ENCODE measurements at places on chromosomes 16 and 17.
A peak's percentile ranks its signal among the peaks of the same experiment; 100 is the strongest.

DNA sequence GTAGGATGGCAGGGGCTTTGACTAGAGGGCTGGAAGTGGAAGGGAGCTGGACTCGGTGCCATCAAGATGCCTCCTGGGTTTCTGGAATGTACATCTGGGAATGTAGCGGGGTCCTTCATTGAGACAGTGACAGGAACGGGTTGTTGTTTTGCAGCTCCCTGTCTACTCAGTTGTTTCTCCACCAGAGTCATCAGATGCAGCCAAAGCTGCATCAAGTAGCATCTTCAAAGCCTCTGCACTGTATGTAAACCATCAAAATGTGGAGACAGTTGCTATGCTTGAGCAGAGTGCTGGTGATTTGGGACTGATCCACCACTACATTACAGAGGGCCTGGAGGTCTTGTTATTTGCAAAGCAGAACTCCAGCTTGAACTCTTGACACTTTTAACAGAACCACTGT is 25.1 kb upstream of the MEAK7 start:
- no peak for DNase-seq

- no peak for DNase-seq
Observed at GRCh38 chr17:19641687-19642372, 6.7 kb upstream of the ALDH3A2 start.

- DNase-seq: no peak
Observed at GRCh38 chr16:1351215-1351581, 480 bp downstream of the TSR3 start.

DNA sequence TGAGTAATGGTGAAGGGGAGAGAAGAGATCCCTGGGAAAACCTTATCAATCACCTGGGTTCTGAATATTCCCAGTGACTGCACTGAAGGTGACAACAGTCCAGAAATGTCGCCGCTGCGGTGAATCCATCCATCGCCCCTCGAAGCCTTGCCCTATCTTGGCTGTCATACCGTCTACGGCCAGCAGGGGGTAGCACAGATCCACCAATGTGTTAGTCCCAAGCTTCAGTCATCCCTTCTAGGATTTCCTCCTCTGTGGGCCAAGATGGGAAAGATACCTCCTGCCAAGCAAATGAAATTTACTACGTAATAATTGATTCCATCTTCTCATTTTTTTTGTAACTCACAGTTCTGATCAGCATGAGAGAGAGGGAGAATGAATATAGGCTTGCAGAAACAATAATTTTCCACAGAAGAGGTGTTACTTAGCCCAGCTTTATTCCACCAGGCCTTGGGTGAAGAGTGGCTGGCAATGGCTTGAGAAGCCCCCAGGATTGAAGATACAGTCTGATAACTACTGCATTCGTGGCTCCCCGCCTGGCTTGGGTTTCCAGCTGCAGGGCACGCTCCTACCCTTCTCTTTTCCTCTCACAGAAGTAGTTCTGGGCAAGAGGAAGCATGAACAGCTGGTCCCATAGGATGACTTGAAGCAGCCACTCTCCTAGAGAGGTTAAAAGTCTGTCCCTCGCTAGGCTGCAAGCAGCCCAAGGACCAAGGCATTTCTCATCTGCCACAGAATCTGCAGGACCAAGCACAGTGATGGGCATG is 2.6 kb upstream of the FMNL1 start:
- DNase-seq: peak; percentile 81

- no peak for DNase-seq
Observed at GRCh38 chr16:46748775-46749705, 896 bp upstream of the MYLK3 start.

GRCh38 chr17:62611728-62612127 is 15.7 kb upstream of the MRC2 start:
- DNase-seq: no peak

GRCh38 chr17:77535892-77536291 is 395.1 kb downstream of the SEC14L1 start:
- no peak for DNase-seq

GRCh38 chr17:70138291-70138865 is 31.0 kb upstream of the KCNJ2 start:
- DNase-seq: peak; percentile 43

DNA sequence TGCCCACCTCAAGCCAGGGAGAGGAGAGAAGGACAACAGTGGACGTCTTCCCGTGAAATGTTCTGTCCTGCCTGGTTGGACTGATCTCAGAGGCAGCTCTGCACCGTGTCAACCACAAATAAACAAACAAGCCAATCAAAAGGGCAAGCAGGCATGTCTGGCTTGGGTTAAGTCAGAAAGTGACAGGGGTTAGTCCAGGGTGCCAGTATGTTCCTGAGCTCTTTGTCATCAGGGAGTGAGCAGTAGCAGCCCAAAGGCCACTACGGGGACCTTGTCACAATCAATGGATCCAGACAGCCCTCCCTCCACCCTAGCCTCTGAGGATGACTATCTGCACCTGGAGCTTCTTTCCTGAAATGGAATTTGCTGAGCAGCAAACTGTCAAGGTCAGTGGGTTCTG is 35.0 kb downstream of the CNGB1 start:
- no peak for DNase-seq

GRCh38 chr17:40794466-40794865 is 5.3 kb downstream of the KRT28 start:
- no peak for DNase-seq

GRCh38 chr17:62781356-62781755 is 26.8 kb downstream of the MARCHF10 start:
- DNase-seq: peak; percentile 21

GRCh38 chr17:77209330-77209748 is 68.6 kb downstream of the SEC14L1 start:
- no peak for DNase-seq

DNA sequence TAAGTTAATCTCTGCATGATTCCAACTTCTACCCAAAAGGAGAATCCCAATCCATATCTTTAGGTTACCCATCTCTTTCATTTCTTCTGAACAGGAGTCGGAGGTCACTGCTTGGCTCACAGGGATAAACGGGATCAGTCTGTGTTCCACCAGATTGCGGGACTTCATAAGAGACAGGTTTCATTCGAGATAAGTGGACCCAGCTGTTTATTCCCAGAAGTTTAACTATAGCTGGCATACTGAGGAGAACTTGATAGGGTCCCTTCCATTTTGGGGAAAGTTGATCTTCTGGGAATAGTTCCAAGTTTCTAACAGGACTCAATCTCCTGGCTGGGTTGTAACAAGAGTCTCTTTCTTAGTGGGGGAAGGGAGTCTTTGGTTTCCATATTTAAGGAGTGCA is 45.4 kb upstream of the ARL4D start:
- no peak for DNase-seq

DNA sequence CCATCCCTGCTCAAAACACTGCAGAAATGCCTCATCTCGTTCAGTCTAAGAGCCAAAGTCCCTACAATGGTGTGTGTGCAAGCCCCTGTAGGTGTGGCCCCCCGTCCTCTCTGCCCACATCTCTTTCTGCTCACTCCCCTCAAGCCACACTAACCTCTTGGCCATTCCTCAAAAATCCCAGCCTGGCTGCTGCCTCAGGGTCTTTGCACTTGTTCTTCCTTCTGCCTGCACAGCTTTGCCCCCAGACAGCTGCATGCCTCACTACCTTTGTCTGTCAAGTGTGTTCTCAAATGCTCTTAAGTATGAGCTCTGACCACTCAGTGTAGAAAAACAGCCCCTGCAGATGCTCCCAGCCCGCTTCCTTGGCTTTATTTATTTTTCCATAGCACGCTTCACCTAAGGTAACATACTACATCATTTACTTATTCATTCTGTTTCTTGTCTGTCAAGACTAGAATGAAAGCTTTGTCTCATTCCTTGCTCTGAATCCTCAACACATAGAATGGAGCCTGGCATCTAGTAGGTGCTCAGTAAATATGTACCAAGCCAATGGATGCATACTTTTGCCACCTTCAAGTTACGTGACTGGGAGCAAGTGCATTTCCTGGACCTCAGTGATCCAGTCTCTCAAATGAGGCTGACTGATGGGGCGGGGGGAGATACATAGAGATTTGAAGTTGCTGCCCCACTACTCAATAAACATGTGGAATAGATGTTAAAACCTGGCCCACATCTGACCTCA is 38.1 kb downstream of the RAI1 start:
- no peak for DNase-seq

- no peak for DNase-seq
Observed at GRCh38 chr17:70239391-70239826, 70.1 kb downstream of the KCNJ2 start.

DNA sequence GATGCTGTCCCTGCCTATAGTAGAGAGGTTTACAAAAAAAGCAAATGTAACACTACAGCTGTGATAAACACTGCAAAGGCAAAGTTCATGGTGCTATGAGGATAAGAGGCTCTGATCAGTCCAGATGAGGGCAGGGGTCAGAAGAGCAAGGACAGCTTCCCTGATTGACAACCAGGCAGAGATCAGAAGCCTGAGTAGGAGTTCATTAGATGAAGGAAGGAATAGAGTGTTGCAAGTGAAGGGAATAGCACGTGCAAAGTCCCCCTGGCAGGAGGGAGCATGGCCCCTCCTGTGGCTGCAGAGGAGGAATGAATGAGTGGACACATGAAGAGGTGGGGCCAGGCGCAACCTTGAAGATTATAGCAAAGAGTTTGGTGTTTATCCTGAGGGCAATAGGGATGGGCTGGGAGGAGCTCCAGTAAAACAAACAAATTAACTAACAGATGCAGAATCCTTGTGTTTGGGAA is 208.4 kb upstream of the IRX5 start:
- DNase-seq: no peak

DNA sequence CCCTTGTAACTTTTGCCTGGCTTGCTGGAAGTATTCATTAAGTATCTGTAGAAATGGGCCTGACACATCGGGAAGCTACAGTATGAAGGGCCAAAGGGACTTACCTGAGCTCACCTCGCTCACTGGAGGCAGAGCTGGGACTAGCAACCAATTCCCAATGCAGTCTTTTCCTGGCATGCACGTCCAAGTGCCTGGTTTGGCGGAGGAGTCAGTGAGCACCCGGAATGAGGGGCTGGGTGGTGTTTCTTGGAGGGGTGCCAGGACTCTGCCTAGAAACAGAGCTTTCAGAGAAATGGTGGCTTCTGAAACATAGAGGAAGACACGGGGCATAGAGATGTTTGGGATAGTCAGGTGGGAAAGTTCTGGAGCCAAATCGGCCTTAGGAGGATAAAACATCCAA is 18.4 kb upstream of the GPRC5C start:
- no peak for DNase-seq

DNA sequence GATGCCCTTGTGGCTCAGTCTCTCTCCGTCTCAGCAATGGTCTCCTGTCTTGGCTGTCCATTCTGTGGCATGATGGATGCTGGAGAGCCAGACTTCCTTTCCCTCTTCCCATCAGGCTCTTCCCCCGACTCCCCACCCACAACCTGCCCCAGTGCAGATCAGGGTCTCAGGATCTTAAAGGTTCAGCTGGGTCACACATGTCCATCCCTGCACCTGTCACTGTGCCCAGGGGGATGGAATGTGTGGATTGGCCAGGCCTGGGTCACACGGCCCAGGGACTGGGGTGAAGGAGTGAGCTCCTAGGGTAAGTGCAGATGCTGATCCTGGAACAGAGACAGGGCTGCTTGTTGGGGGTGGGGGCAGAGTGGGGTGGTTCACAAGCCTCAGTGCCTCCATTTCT is 23.0 kb downstream of the ADGRG5 start:
- DNase-seq: no peak

- DNase-seq: peak; percentile 59
Observed at GRCh38 chr17:48814504-48814903, 2.5 kb downstream of the TTLL6 start.

- DNase-seq: no peak
Observed at GRCh38 chr16:73891129-73891542, 405.5 kb upstream of the PSMD7 start.

- no peak for DNase-seq
Observed at GRCh38 chr16:4056161-4057105, 59.8 kb downstream of the ADCY9 start.

DNA sequence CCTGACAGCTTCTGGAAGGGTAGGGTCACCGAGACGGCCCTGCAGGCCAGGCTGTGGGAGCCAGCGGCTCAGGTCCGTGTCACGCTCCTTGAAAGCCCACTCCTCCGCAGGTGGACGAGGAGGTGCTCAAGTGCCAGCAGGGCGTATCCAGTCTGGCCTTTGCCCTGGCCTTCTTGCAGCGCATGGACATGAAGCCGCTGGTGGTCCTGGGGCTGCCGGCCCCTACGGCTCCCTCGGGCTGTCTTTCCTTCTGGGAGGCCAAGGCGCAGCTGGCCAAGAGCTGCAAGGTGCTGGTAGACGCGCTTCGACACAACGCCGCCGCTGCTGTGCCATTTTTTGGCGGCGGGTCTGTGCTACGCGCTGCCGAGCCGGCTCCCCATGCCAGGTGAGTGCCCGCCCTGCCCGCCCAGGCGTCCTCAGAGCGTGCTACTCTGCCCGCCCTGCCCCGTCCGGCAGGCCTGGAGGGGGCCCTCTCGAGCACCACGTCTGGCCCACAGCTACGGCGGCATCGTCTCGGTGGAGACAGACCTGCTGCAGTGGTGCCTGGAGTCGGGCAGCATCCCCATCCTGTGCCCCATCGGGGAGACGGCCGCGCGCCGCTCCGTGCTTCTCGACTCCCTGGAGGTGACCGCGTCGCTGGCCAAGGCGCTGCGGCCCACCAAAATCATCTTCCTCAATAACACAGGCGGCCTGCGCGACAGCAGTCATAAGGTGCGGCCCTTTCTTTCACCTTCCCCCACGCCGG is 1.3 kb downstream of the NAGS start:
- no peak for DNase-seq

DNA sequence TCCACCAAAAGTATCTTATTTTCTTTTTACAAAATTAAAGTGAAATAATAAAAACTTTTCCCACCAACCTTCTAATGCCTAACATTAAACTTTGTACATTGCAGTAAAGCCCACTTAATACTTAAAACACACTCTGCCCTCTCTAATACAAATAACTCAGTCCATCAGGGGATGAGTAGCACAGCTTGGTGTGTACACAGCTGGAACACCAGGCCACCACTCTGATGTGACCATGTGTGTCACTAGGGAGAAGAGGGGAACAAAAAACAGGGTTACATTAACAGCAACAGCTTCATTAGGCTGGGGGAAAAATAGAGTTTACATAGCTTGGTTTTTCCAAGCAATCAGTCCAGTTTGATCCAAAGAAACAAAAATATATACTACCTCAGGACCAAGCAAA is 295.0 kb downstream of the CEP112 start:
- no peak for DNase-seq

- DNase-seq: no peak
Observed at GRCh38 chr16:71565812-71566700, 10.8 kb downstream of the TAT start.

DNA sequence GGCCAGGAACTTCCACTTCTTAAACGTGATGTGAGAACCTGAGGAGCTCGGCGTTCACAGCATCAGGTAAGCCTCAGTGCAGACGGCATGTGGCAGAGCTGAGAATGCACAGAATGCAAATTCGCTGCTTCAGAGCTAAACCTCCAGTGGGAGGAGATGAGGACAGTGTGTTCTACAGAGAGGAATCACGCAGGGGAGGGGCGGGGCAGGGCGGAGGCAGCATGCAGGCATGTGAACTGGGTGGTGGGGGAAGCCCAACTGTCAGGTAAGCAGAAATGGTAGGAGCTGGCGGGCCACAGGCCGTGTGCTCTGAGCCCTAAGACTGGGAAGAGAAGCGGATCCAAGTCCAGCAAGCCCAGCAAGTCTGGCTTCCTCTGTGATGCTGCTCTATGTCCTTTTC is 94.7 kb downstream of the ZNF778 start:
- DNase-seq: no peak

All from EL (cell line).